Fibroblast of mammary gland (primary cell): ENCODE measurements at places on chromosomes 5 and 9.
A peak's percentile ranks its signal among the peaks of the same experiment; 100 is the strongest.

- DNase-seq = no peak
Observed at GRCh38 chr9:3775968-3776367, 250.2 kb upstream of the RFX3 start.

DNA sequence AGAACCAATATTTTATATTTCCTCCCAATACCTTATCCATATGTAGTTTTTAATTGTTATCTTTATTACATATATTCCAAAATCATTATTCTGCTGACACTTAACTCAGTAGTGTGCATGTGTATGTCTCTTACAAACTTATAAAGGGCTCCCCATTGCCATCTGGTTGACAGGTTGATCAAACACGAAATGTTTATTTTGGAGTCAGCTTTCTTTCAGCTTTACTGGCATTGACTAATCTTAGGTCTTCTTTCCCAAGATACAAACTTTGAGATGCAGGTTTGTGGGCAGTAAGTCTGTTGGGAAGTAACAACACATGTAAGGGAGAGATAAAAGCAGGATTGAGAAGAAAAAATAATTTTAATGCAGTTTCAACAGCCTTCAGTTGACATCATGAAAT lies 716.0 kb upstream of the CHD1 start:
- DNase-seq = no peak

- DNase-seq = no peak
Observed at GRCh38 chr5:160667160-160667559, 184.9 kb downstream of the ATP10B start.

- no peak for DNase-seq
Observed at GRCh38 chr5:176790941-176791340, 19.4 kb upstream of the UNC5A start.

GRCh38 chr9:121743441-121744001 lies 92.1 kb downstream of the DAB2IP start:
- peak; percentile 81 for DNase-seq

DNA sequence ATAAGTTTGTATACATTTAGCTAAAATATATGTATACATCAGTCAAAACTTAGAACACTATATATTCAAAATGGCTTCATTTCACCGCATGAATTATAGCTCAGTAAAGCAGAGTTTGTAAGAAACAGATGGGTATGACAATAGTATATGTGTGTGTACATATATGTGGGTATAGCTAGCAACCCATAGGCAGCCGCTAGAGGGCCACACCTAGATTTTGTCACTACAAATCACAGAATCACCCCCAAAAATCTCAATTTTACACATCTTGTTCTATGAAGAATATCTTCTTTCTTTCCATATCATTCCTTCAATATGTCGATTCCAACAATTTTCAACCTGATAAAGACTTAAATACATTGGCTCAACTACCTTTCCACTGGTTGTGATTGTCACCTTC lies 357.8 kb upstream of the CCNG1 start:
- no peak for DNase-seq

GRCh38 chr9:68742333-68742730 lies 37.3 kb downstream of the PIP5K1B start:
- no peak for DNase-seq

- peak; percentile 60 for DNase-seq
Observed at GRCh38 chr5:86684222-86684621, 66.5 kb downstream of the COX7C start.

DNA sequence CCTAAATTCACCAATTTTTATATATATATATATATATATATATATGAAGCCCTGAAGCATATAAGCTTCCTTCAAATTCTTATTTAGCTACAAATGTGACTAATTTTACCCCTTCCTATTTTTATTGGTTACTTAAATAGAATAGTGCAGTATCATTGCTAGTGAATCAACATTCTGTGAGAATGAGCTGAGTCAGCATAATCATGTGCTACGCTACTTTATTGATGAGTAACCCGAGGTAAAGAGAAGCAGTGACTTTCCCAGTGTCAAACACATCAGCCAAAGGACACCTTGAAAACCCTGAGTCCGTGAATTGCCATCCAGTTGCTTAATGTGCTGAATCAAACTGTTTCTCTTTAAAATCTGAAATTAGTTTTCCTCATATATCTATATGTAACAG lies 546.2 kb downstream of the DMRTA1 start:
- DNase-seq = peak; percentile 23

GRCh38 chr5:2103940-2104339 lies 221.2 kb upstream of the IRX4 start:
- DNase-seq = no peak

DNA sequence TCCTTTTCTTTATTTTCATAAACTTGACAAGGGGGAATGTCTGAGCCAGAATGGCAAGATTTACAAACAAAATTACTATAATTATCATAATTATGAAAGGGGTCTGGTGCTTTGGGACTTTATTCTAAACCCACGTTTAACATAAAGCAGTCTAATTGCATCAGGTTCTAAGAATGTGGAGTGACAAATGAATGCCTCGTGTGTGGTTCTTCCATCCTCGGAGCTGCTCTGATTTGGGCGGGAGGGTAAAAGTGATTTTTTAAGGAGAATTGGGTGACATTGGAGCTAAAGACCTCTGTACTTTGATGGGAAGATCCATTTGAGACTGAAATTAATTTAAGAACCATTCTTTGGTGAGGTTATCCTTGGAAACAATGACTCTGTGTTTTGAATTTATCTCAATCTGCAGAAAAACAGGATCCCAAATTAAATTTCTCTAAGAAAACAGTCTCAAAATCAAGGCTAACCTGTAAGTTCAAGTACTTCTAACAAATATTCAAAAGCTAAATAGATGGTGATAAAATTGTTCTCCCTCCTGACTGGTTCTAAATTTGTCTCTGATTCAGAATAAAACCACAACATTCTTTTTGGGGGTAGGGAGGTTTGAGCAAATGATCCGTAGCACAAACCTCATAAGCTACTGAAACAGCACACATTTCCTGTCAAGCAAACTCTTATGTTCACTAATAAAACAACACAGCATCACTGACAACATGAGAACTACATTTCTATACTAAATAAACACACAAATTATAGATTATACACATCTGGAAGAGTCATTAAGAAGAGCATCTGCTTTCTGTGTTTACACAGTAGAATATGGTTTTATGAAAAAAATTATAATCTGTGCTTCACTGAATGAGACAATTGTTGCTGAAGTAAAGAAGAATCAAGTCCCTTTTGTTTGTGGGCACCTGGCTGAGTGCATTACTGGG lies 85.5 kb downstream of the DCP2 start:
- peak; percentile 77 for DNase-seq

GRCh38 chr5:142859037-142859436 lies 88.9 kb downstream of the ARHGAP26 start:
- DNase-seq = no peak

GRCh38 chr9:115035841-115036612 lies 81.9 kb downstream of the TNC start:
- DNase-seq = peak; percentile 73

DNA sequence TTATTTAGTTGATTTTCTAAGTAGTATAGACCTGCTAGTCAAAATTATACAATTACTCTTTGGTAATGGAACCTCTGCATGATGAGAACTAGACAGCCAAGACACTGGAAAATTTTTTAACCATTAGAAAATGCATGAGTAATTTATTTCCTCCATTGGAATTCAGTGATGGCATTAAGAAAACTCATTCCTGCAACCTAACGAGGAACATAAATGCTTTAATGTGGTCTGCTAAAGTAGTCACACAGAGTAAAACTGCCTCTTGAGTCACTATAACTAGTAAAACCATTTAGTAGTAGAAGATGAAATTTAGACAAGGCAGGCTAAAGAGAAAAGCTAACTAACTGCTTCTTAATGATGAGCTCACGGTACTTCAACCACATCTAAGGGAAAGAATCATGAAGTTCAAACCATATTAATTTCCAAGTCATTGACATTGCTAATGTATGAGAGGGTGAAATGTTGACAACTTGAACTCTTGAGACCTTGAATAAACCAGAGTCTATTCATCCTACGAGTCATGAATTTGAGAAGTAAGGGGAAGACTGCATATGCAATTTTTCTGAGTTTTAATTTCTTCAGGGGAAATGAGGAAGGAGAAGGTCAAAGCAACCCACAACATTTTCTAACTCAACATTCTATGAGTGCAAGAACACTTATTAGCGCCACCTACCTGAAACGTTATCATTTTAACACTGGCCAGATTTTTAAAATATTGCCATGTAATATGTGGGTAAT lies 74.4 kb downstream of the GLIS3 start:
- DNase-seq = peak; percentile 92
